HCT116 (cell line): ENCODE measurements at places on chromosomes 12 and 14. TPM values are rescaled to one million over a fixed set of nuclear protein-coding genes. Genes with fewer than 3 reads are reported as not detected.
A peak's percentile ranks its signal among the peaks of the same experiment; 100 is the strongest.

DNA sequence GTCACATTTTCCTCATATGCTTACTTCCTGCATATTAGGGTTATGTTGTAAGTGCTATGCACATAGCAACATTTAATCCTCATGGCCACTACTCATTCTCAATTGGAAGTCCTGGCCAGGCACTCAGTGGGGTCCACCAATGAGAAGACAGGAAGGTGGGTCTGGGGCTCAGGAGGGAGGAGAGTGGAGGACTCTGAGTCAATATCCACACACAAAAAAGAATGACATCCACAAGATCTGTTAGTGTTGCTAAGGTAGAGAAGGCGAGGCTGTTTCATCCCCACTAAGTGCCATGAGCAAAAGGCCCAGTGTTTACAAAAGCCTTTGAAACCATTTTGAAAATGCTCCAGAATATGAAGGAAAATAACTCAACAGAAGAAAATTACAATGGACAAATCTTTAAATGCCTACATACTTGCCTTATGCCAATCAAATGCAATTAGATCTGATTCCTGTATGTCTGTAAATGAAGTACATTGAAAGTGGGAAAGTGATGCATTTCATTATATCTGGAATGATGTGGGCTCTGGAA, 53.9 kb downstream of the EID3 start:
- DNase-seq: no peak

DNA sequence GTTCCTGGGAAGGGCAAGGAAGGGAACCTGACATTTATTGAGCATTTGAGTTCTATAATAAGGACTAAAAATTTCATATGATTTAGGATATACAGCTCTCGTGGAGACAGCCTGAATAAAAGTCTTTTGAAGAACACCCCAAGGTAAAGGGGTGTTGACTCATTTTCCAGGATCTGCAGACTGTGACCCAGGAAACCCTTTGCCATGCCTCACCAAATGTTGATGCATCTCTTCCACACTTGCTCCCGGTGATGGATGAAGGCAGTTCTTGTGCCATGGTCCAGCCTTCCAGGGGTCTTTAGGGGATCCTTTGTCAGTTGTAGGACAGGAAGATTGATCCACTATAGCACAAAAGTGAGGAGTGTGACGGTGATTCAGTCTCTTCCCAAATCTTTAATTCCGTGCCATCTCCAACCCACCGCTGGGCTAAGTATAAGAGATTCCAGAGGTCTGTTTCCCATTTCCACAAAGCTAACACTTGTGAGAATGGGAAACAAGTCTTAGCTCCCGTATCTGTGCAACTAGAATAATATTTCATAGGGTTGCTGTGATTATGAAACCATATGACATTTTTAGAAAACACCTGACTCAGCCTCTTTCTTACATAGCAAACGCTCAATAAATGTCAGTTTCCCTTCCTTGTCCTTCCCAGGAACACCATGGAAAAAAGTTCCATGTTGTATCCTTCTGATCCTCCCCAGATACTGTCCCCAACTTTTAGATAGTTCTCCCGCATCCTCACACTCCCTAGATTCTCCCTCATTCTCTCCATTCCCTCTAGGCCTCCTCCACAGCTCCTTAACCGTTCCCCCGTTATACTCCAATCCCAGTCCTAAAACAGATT, 836 bp downstream of the AAAS start:
- DNase-seq: no peak

GRCh38 chr14:67400434-67400833, 11.5 kb downstream of the PLEK2 start:
- DNase-seq: no peak

DNA sequence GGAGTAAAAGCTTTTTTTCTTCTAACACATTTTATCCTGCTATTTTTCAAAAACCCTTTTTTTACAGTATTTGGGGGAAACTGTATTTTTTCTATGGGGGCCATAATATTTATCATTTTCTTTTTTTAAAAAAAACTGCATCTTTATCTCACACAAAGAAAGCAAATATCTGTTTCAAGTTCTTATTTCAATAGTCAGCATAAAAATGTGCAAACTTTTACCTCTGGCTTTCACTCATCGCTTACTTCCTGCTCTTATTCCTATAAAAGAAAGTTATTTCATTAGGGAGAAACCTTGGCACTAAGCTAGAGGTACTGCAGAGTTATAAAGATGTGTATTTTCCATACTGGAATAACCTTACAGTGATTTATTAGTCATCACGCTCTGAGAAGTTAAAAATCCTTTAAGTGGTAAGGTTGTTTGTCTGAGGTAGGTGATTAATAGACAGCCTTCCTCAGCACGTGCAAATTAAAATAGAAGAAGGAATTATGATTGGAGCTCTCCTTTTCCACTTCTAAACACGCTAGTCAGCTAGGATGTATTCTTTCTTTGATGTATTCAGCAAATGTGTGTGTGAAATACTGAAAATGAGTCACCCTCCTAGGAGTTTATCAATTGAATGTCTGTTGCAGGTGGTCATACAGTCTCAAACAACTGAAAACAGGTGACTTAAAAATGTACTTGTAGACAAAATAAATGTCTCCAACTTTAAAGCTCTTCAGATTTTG, 461.0 kb downstream of the GXYLT1 start:
- no peak for DNase-seq

BEST3 gene
- 0.54 TPM for total RNA-seq

DNA sequence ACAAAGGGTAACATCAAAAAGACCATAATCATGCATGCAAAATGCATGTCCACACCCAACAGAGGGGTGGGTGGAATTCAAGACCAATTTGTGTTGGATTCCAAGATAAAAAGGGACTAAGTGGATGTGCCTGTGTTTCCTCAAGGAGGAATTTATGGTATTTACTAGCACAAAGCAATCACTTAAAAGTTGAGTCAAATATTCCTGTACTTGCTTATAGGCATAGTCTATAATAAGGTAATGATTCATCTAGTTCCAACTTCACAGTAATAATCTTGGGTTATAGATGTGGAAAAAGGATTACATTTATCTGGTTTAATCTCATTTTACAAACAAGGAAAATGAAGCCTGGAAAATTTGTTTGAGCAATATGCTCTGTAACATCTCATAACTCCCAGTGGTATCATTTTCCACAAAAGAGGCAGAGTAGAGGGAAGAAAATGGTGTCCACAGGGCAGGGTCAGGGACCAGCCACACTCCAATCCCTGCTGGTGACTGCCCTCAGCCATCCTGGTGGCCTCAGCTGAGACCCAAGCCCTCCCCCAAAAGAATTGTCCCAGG, 80.8 kb upstream of the REP15 start:
- DNase-seq: peak; percentile 71

DNA sequence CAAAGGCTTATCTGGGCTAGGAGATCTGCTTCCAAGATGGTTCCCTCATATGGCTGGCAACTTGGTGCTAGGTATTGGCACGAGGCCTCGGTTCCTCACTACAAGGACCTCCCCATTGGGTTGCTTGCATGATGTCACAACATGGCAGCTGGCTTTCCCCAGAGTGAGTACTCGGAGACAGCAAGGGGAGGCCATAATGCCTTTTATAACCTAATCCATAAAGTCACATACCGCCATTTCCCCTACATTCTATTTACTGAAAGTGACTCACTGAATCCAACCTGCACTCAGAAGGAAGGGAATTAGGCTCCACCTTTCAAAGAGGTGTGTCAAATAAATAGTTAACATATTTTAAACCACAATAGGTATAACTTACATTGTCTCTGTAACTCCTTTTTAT, 130.9 kb downstream of the SAMD4A start:
- no peak for DNase-seq

- no peak for DNase-seq
Measured at GRCh38 chr12:104689635-104690034, 232.9 kb downstream of the CHST11 start.

PDE3A gene
- total RNA-seq: 0.12 TPM

DNA sequence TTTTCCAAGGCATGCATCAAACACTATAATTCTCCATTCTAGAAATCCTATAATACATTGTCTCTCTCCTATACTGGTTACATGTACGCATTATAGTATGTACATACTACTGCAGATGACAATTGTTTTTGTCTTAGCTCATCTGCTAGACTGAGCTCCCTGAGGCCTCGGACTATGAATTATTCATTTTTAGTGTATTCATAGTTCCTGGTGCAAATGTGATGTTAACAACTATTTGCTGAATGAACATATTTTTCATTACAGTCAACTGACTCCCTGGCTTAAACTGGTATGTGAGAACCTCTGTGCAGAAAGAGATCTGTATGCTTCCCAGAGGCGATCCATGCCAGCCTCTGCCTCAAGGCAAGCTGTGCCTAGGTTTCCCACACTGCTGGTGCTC, 91.8 kb upstream of the PARP11 start:
- no peak for DNase-seq

CTSG gene
- total RNA-seq: not detected

DNA sequence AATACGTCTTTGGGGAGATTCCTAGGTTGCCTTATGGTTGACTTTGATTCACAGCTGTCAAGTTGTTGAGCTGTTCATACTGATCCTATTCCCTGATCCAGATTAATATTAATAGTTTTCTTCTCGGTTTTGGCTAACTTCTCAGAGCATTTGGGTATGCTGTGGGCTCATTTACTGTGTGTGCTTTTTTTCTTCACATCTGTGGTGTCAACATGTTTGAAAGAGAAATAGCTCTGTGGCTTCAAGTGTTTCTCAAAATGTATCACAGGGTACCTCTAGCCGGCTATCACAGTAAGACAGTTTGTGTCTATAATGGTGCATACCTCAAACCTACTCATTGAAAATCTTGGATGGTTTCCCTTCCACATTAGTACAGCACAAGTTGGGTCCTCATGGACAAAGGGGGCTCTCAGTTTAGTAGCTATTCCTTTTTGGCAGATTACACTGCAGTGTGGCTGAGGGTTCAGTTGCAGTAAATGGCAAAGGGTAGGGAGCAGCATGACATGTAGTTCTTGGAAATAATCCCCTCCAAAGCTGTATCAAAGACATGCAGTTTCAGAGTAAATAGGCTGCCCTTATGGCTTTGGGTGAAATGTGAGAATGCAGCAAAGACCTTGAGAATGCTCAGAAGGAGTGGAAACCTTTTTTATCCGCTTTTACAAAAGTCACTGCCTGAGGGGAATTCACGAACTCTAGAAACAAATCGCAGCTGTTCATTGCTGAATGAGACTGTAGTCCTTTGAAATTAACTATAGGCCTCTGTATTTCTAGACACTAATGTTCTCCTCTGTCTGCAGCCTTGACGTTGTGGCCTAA, 102.4 kb upstream of the ATF1 start:
- DNase-seq: no peak

- DNase-seq: no peak
Measured at GRCh38 chr12:66548338-66549049, 130.4 kb downstream of the GRIP1 start.

- no peak for DNase-seq
Measured at GRCh38 chr12:6488240-6488639, 4.8 kb downstream of the MRPL51 start.

GRCh38 chr14:51119411-51120051, 24.6 kb upstream of the TRIM9 start:
- DNase-seq: no peak

GRCh38 chr14:45434221-45434620, 181.2 kb upstream of the MIS18BP1 start:
- no peak for DNase-seq

- no peak for DNase-seq
Measured at GRCh38 chr12:18443768-18444437, 182.6 kb downstream of the PIK3C2G start.

DNA sequence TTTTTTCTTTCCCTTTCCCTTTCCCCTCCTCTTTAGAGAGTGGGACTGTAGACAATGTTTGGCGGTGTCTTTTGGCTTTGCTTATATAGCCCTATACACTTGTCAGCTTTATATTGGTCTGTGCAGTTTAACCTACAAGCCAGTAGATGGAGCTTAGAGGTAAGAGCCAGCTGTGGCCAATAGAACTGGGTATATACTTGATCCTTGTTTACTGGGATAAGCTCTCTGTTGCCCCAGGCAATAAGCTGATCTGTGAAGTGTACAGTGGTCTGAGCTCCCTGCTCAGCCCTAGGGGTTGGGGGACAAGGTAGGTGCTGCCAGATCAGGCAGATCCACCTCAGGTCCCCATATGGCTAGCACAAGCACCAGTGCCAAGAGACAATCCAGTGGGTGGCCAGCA, 434.1 kb downstream of the NOVA1 start:
- DNase-seq: no peak

- DNase-seq: no peak
Measured at GRCh38 chr12:3772380-3772779, 19.5 kb upstream of the CRACR2A start.

- no peak for DNase-seq
Measured at GRCh38 chr12:100248886-100249285, 18.0 kb downstream of the DEPDC4 start.

SMAGP gene
- 39.9 TPM for total RNA-seq

DNA sequence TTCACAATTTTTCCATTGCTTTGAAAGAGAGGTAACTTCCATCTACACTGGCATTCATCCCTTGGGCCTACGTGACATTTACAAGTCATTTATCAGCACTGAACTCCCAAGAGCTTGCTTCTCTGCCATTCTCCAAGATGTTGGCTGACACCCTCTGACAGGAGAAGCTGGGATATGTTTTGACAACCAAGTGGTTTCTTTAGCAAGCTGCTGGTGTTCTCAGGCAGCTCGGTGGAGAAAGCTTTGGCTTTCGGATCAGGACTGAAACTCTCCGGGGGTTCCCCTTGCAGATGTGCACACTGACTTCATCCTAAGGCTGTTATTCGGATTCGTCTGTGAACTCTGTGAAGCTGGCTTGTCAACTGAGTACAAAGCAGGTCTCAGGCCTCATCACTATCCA, 15.7 kb downstream of the KCNA5 start:
- no peak for DNase-seq

GRCh38 chr14:100221533-100222223, 17.3 kb upstream of the YY1 start:
- no peak for DNase-seq

GRCh38 chr12:54840244-54840865, 14.0 kb upstream of the MUCL1 start:
- DNase-seq: no peak

GUCY2C gene
- total RNA-seq: not detected

DNA sequence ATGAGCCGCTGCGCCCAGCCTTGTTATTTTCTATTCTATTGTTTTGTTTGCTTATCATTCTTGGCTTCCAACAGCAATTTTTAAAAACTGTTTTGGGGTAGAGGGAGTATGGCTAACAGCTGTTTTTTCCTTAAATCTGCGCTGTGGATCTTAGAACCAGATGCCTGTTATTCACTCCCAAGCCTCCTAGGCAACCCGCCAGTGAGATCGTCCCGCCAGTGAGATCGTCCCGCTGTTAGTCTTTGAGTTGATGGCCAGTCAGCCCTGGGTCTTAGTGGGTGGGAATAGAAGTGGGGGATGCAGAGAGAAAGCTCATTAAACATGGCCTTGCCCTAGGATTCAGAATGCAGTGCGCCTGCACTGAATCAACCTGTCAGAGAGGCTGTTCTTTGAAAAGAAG, 67.3 kb upstream of the BICD1 start:
- no peak for DNase-seq

ASB2 gene
- not detected for total RNA-seq

HOXC4 gene
- total RNA-seq: 1.5 TPM

E2F7 gene
- total RNA-seq: 19.5 TPM

MIP gene
- 0.79 TPM for total RNA-seq

TAS2R8 gene
- not detected for total RNA-seq
